GM12865 (cell line): ENCODE measurements at places on chromosomes 1 and 21.

DNA sequence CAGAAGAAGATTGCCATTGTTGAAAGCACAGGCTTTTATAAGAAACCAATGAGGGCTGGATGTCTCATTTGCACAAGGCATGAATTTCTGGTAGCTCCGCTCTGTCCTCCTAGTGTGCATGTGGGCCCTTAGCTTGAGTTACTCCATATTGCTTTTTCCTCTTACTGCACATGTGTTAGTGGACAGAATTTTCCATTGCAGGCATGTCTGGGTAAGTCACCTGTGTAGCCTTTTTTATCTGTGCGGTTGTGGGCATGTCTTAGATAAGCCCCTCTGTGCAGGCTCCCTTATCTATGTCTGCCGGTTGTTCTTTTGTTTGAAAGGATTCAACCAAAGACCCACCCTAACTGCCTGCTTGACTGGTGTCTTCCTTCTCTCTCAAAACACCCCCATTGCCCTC lies 7.2 kb upstream of the CLCA1 start:
- no peak for DNase-seq

- DNase-seq: no peak
These were observed 7.8 kb downstream of the ETV3L start for GRCh38 chr1:157091668-157092273.

DNA sequence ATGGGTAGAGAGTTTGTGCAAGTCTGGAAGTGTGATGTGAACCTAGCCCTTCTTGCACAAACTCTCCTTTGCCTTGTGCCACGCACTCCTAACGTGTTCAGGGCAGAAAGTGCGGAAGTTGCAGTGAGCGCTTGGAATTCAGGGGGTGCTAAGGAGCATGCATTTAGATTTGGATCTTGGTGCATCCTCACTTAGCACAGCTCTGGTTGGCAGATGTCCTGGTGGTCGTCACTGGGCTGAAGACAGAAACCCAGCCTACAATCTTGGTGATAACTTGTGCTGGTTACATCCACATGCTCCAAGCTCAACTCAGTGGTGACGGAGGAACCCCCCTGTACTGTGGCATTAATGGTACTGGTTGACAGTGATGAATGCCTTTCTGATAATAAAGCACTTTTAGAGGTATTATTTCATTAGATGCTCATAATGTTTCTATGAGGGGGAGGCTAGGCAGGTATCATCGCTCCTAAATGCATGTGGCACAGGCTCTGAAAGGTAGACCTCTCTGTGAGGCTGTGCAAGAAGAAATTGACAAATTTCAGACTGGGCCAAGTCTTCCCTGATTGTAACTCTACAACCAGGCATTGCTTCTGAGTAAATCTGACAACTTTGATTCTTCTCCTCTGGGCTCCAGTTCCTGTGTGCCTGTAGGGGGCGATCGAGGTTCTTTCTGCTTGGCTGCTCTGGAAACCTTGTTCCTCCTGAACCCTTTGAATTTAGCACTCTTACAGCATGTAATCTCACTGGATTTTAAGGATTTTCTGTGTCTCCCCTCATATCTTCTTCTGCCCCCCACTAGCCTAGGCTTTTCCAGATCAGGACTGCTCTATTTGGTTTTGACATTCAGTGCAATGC lies 40.6 kb downstream of the MAPKAPK2 start:
- peak; percentile 78 for DNase-seq

DNA sequence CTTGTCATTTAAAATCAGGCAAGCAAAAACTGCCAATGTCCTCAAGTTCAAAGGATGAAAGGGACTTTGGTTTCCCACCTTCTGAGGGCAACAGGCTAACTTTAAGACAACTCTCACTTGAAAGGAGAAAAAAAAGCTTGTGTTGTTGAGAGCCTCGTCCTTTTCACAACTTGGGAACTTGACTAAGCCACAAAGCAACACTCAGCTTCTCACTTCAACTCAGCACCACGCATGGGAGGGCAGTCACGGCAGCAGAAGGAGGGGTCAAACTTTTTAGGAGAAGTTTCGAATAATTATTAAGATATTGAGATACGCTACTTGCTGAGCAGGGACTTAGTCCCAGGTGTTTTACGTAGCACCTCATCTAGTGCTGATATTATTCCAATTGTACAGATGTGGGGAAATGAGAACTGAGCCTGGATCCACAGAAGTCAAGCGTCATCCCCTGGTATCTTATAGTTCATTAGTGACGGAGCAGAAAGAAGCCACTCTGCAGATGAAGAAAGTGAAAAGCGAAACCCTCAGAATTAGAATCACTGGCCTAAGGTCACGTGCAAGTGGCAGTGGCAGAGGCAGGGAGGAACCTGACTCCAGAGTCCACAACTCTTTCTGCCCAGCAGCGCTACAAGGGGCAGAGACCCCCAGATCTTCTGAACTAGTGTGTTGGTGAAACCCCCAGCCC lies 83.6 kb downstream of the JAK1 start:
- DNase-seq: peak; percentile 79

GRCh38 chr1:96488777-96489176 lies 232.8 kb upstream of the PTBP2 start:
- peak; percentile 21 for DNase-seq

DNA sequence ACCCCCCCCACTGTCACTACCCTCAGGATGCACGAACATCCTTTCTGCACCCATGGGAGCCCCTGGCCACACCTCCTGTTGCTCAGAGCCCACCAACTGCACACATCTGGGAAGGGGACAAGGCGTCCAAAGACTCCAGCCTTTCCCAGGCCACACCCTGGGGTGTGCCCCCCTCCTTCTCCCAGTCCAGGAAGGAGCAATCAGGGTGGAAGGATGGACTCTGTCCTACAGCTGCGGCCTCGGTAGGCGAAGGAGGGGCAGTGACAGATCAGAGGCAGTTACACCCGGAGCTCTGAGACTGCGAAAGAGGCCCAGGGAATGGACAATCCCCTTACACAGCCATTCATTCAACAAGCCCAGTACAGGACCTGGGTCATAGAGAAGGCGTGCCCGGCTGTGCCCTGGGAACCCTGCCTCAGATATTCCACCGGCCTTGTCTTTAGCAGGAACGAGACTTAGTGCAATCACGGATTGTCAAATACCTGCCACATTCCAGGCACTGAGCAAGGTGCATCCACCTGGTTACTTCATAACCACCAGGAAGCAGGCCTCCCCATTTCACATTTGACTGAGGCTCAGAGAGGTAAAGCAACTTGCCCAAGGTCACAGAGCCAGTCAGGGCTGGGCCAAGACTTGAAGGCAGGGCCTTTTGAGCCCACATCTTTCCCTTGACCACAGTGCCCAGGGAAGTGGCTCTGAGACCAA lies 9.4 kb downstream of the HSPG2 start:
- no peak for DNase-seq

DNA sequence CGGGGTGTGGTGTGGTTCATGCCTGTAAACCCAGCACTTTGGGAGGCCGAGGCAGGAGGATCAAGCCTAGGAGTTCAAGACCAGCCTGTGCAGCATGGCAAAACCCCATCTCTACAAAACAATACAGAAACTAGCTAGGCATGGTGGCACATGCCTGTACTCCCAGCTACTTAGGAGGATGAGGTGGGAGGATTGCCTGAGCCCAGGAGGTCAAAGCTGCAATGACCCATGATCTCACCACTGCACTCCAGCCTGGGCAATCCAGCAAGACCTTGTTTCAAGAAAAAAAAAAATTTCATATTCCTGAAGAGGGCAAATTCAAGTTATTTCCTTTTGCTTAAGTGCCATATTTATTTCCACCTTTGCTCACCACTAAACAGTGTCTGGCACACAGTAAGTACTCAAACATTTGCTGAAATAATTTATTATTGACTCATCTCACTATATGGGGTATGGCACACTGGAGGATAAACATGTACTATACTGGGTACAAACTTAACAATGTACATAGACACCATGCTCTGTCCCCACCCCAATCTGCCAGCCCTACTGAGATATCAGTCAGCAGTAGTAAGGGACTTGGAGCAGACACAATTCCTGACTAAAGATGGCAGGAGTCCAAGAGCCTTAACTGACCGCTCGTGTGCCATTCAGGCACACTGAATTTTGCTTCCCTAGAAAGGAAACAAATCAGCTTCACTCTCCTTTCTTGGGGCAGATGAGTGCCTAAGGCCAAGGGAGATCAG lies 15.5 kb downstream of the MEAF6 start:
- DNase-seq: no peak

DNA sequence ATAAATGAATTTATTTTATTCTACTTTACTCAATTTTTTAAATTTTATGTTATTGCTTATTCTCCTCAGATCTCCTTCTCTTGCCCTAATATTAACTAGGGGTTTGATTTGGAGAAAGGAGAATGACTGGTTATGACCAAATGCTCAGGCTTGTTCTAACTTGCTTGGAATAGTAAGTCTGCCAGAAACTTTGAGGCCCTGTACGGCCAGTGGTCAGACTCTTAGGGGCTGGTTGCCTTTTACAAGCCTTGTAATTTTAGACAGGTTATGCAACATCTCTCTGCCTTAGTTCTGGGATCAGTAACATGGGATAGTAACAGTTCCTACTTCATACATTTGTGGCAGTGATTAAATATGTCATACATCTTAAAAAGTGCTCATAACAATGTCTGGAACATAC lies 279.5 kb downstream of the DUSP10 start:
- no peak for DNase-seq

DNA sequence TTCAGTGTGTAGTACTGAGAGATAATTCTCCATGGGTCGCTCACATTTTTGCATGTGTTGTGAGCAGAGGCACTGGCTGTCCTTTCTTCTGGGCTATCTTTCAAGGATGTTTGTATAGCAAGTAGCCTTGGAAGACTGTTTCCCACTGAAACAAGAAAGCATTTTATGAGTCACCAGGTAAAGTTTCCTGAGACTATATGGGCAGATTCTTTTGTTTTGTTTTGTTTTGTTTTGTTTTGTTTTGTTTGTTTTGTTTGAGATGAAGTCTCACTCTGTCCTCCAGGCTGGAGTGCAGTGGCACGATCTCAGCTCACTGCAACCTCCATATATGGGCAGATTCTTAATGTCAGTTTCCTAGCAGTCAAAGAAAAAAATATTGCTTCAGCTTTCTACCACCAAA lies 912.6 kb downstream of the TTLL7 start:
- DNase-seq: no peak

DNA sequence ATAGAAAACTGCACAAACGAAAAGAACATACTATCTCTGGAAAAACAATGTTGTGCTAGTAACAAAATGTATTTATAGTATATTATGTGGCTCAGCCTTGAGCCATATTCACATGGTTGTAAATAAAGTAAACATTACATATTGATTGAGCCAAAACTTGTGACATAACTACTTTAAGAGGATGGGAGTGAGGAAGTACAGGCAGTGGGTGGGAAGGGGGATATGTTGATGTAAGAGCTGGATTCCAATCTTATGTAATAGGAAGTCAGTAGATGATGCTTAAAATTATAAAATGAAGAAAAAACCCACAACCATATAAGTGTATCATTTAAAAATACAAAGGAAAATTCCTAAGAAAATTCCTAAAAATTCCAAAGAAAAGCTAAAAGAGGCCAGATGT lies 42.7 kb downstream of the RHOU start:
- no peak for DNase-seq

- DNase-seq: peak; percentile 69
These were observed 2.2 kb downstream of the FBXO28 start for GRCh38 chr1:224116131-224116530.

GRCh38 chr1:186476264-186477040 lies 15.5 kb upstream of the PDC start:
- DNase-seq: no peak

DNA sequence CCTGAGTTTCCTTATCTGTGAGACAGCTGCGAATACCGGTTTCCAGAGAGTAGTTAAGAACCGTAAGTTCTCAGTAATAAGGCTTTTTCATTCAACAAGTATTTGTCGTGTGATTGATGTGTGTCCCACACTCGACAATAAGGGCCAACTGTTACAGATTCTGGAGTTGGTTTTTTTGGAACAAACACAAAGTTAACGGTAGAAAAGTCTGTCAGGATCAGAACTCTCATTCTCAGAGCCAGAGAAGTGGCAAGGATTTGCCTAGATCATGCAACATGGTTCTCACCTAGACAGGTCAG lies 837 bp downstream of the NUDC start:
- no peak for DNase-seq

DNA sequence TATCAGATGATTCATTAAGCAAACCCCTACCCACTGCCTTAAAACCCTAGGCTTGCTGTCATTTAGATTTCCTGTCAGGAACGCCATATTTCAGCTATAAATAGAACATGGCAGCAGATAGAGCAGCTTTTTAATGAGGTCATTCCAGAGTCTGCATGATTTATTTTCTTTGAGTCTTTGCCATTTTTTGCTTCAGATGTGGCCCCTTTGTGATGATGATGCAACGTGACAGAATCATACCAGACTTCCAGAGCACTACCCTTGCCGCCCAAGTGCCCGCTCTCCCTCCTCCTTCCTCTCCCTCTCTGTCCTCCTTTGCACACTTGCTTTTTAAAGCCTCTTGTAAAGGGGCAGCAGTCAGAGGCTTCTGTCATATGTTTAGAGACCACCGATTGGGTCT lies 55.5 kb upstream of the TRIM67 start:
- DNase-seq: no peak

GRCh38 chr1:182169203-182169602 lies 107.7 kb upstream of the ZNF648 start:
- no peak for DNase-seq

- DNase-seq: no peak
These were observed 109.2 kb downstream of the SLC44A5 start for GRCh38 chr1:75501577-75502295.

DNA sequence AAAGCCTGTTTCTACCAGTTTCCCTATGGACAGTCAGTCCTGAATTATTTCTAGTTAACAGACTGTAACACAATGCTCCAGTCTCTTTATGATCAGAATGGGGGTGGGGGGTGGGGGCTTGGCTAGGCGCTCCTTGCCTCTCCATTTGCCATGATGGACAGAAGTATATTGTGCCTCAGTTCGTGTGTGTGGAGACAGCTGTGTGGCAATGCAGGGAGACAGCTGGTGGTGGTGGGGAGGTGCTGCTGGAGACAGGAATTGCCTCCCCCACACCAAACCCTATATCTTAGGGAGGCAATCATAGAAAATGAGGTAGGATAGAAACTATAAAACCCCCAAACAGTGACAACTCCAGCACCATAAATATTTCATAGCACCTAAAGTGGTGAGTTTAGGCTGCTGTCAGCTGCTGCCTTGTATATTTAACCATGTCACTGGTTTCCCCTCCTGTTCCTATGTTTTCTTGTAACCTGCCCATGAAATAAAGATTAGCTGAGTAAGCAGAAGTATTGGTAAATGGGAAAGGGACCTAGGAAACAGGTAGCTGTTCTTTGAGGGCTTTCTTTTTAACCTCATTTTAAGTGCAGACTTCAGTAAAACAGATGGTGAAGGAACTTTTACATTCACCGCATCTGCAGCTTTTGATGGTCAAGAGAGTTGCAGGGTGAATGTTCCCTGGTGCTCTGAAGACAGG lies 3.4 kb downstream of the PLXNA2 start:
- DNase-seq: no peak

GRCh38 chr1:236395947-236396664 lies 2.0 kb downstream of the EDARADD start:
- DNase-seq: no peak

GRCh38 chr21:25572861-25573310 lies 34.4 kb downstream of the MRPL39 start:
- peak; percentile 85 for DNase-seq
